ENCODE measurements at places on chromosomes 7 and 10.
A peak's percentile ranks its signal among the peaks of the same experiment; 100 is the strongest.

DNA sequence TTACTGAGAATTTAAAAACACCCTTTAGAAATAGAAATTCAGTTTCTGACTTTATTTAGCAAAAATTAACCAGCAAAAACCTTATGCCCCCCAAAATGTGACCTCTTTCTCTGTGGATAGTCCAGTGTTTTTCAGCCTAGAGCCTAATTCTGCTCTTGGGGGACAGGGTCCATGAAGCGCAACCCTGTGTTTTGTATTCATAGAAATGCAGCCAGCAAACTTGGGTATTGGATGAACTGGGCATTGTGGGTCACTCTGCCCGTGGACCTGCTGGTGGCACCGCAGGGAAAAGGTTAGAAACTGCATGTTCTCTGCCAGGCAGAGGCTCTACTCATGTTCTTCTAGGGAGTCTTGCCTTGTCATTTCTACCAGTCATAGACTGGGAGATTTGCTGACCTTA is 787.4 kb upstream of the C7orf33 start:
- DNase-seq: no peak

DNA sequence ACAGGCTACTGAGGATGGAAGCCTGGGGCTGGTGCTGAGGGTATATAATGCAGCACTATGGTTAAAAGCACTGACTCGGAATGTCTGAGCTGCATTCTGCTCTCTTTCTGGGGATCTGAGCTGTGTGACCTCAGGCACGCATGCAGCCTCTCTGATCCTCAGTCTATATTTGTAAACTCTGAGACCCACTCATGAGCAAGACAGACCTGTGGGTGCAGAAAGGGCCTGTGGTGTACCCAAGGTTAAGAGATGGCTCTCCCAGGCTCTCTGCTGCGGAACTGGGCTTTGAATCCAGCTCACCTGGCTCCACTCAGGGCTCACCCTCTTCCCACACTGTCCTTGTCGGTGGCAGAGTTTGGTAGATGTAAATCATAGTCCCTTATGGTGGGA is 89.9 kb downstream of the CHST15 start:
- DNase-seq: no peak

DNA sequence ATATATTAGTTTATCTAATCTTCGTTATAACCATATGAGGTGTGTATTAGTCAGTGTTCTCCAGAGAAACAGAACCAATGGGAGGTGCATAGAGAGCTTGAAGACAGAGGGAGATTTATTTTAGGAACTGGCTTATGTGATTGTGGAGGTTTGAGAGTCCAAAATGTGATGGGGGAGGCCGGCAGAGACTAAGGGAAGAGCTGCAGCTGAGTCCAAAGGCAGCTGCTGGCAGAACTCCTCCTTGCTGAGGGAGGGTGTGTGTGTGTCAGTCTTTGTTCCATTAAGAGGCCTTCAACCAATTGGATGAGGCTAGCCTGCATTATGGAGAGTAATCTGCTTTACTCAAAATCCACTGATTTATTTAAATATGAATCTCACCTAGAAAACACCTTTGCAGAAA is 165.1 kb downstream of the SH3PXD2A start:
- no peak for DNase-seq

GRCh38 chr7:17229228-17229627 is 69.2 kb upstream of the AHR start:
- DNase-seq: no peak

DNA sequence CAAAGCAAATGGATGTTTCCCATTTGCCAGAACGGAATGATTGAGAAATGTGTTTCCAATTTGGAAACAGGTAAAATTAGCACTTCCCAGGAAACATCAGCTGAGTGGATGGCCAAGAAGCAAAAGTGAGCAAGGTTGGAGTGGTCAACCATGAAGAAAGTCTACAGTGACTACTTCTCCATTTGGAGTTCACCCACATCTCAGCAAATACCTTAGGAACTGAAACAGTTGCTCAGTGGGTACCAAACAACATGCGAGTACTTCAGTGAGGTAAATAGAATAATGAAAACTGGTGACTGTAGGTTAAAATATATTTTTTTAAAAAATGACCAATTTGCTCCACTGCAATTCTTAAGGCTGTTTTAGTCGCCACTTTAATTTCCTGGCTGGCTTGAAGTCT is 57.7 kb downstream of the SLC16A9 start:
- no peak for DNase-seq

- no peak for DNase-seq
Measured at GRCh38 chr10:112365014-112365432, 8.9 kb upstream of the ACSL5 start.

DNA sequence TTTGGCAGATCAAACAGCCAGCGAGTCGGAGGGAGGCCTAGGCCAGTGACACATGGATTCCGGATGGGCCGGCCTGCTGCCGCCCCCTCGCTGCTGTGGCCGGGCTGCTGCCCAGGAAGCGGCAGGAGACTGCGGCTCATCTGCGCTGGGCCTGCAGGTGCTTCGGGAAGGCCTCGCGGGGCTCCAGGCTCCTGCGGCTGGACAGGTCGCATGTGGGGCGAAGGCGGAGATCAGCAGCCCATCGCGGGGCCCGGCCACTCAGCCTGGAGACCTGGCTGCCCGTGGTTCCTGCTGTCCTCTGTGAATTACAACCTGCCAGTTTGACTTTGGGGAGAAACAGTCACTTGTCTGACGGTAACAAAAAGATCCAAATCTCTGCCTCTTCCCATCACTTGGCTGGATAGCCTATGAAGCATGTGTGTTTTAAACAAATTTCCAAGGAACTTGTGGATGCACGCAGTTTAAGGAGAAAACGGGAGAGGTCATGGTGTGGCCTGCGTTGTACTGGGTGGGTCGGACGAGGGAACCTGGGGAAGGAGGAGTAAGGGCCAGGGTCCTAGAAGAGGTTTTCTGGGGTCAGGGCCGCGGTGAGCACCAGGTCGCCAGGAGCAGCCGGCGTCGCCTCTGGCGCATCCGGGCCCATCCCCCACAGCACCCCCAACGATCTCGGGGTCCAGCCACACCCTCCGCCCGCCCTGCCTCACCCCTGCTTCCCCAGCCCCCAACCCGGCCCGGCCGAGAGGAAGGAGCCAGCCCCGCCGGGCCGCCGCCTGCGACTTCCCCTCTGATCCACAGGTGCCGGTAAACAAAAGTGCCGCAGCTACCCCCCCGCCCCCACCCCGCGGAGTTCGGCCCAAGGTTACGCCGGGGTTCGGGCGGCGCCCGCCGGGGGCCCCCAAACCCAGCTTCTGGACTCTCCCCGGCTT is 1.6 kb downstream of the SPOCK2 start:
- peak; percentile 75 for DNase-seq

- DNase-seq: no peak
Measured at GRCh38 chr7:41492603-41493002, 210.3 kb downstream of the INHBA start.

DNA sequence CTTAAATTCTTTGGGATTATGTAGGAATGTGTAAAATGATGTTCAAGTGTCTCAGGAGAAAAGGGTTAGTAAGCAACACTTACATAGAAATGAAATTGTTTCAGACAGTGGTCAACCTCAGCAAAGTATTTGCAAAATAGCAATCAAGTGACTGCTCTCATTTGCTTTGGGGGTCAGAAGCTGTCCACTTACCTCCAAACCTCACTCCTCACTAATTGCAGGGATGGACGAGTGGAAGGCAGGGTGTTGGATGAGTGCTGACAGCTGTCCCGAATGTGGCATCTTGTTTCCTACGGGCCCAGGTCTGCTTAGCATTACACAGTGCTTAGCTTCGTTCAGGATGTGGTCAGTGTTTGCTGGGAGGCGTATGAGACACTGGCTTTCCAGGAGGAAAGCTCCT is 437.0 kb downstream of the SUGCT start:
- no peak for DNase-seq

GRCh38 chr7:94449151-94449725 is 54.5 kb downstream of the COL1A2 start:
- no peak for DNase-seq

- peak; percentile 7 for DNase-seq
Measured at GRCh38 chr7:77157446-77157845, 35.0 kb downstream of the CCDC146 start.

DNA sequence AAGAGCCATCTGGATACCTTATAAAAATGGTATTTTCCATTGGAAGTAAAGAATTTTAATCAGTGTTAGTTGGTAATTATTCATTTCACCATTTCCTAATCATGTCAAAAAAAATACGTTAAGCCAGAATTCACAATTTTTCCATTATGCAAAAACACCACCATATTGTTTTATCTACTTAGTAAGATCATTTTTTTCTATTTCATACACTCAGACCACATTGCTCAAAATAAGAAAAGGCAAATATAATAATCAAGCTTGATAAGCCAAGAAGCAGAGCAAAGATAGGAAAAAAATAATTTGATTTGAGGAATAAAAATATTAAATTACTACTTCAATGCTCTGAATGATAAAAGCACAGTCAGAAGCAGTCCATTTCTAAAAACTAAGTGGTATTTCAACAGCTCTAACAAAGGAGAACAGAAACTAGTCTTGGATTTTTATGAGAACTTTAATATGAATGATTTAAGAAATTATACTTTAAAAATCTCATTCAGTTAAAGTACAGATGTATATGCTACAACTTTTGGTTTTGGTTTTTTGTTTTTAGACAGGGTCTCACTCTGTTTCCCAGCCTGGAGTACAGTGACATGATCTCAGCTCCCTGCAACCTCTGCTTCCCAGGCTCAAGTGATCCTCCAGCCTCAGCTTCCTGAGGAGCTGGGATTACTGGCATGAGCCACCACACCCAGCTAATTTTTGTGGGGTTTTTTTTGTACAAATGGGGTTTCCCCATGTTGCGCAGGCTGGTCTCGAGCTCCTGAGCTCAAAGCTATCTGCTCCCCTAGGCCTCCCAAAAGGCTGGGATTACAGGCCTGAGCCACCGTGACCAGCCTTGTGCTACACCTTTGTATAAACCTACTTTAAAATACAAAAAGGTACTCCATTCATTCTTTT is 46.6 kb downstream of the LRRN3 start:
- peak; percentile 57 for DNase-seq

- DNase-seq: no peak
Measured at GRCh38 chr7:7932553-7932952, 36.0 kb upstream of the GLCCI1 start.

DNA sequence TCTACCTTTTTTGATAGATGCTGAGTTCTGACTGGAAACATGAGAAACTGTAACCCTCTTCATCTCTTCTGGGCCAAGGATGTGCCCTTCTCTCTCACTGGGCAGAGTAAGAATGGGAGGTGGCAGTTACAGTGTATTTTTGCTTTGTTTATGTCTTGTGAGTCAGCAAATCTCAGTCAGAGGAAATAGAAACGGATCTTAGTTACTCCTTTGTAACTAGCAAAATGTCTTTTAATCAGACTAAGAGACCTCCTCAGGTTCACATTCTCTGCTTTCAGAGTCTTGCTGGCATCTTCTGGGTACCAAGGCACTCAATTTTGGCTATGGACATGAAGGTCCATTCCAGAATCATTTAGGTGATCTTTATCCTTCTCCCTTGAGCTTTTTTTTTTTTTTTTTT is 70.9 kb downstream of the HHEX start:
- no peak for DNase-seq

DNA sequence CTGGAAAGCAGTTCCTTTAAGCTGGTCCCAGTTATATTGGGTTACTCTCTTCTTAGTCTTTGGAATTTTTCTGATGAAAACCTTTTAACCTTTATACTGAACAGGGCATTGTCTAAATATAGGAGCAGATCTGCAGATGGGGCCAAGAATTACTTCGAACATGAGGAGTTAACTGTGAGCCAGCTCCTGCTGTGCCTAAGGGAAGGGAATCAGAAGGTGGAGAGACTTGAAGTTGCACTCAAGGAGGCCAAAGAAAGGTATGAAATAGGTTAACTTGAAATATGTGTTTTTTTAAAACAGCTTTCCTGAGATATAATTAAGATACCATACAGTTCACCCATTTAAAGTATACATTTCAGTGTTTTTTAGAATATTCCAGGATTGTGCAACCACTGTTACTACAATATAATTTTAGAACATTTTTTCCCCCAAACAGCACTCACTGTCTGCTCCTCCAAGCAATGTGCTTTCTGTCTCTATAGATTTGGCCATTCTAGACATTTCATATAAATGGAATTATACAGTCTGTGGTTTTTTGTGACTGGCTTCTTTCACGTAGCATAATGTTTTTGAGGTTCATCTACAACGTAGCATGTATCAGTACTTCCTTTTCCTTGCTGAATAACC is 18.9 kb downstream of the OPTN start:
- no peak for DNase-seq

GRCh38 chr10:93867525-93867924 is 26.3 kb upstream of the SLC35G1 start:
- no peak for DNase-seq

DNA sequence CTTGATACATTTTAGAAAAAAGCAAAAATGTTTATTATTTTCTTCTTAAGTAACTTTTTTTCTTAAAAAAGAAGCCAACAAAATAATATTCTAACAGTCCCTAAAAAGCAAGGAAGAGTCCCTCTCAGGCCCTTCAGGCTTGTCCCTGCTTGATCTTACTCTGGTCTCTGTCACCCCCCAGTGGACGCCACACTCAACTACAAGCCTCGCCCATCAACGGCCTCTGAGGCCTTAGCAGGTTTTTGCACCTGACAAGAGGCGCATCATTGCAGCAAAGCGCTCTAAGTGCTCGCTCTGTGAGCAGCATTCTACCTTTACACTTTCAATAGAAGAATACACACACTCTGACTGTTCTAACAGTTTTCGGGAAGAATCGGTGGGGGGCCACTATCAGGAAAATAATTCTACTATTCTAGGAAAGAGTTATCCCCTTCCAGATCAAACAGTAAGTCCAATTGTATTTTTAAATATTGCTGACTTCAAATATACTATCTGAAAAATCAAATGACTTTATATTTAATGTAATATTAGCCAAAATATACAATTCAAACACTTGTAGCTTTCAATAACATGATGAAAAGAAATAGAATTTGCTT is 139.2 kb downstream of the USP6NL start:
- DNase-seq: peak; percentile 79

DNA sequence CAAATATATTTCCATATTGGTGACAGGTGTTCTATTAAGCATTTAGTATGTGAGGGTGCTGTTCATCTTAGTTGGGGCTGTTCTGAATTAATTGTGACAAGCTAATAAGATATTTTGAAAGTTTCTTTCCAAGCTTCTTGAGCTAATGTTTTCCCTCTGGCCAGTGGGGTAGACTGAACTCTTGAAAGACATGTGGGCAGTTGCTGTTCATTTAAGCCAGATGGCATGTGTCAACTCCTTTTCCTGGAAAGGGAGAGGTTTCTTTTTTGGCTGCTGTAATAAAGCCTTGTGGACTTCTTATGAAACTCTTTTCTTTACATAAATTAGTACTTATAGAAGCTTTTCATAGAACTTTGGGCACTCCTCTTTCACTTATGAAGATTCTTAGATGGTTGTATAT is 21.7 kb downstream of the RAB18 start:
- no peak for DNase-seq

GRCh38 chr7:105643384-105643783 is 62.1 kb upstream of the EFCAB10 start:
- no peak for DNase-seq

- DNase-seq: no peak
Measured at GRCh38 chr10:9450801-9451200, 1396.3 kb downstream of the GATA3 start.

DNA sequence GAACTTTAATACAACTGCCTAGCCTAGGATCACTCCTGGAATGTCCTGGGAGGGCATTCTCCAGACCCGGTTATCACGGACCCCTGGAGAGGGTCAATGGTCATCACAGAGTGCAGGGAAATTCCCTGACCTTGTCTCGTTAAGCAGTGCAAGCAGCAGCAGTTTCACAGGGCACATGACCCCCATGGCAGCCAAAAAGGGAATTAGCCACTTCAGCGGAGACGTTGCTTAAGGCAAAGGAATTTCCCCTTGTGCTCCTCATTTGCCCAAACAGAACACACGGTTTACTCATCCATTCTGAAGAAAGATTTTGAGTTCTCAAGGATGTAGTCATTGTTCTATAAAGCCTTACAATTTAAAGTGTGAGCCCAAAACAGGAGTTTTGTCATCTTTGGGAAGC is 260.3 kb downstream of the SNX13 start:
- no peak for DNase-seq
